NCI-H1694 treated with DMSO at 0.1 percent for 48 hours (cell line): ENCODE measurements at places on chromosomes 16 and 17.

DNA sequence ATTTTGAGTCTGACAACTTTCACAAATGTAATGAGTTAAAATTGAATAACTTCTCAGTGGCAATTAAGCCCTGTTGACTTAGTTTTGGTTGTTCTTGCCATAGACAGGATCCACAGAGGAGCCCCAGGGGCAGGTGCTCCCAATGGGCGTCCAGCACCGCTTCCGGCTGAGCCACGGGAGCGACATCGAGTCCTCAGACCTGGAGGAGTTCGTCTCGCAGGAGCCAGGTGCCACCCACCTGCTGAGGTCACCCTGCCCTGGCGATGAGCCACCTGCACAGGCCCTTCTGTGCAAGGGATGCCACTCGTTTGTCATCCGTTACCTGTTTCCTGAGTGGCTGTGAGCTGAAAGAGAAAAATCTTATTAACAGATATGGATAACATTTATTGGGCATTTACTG is 10.7 kb downstream of the CCDC40 start:
- DNase-seq = no peak

DNA sequence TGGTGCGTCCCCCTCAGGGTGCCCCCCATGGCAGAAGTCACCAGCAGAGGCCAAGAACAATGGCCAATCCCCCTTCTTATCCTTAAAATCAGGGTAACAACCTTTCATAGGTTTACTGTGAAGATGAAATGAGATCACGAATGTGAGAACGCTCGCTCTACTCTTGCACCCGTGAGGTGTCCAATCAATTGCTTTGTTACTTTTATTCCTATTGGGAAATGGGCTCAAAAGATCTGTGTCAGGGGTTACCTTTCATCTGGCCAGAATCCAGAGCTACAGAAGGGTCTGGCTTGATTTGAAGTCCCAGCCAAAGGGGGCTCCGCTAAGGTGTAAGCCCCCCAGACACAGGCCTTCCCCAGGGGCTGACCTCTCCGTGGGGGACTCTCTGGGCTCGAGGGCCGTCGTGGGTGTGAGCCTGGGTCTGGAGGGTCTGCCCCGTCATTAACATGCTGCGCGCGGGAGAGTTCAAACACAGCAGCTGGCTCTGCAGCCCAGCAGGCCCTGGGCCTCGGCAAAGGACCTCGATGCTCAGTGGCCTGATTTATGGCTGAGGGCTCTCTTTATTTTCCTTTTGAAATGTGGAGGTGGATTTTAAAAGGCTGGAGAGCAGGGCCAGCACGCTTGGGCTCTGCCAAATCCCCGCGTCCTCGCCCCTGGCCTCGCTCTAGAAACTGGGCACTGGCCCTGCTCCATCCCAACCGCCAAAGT is 10.4 kb downstream of the ABR start:
- DNase-seq = no peak

DNA sequence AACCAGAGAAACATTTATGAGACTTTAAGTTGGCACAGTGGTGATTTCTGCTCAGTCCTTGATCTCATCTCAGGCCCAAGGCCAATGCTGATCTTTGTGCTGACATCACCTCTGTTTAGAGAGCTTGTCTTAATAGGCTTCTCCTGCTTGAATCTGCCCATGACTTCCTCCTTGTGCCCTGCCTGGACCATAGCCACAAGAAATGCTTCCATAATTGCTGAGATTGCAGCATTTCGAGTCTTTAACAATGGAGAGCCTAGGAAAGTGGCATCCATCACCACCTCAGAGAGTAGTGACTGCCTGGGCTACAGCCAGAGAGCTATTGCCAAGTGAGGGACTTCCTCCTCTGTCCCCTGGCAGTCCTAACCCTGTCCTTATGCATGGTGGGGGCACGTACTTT is 25.1 kb upstream of the MMP2 start:
- DNase-seq = no peak

- no peak for DNase-seq
Measured at GRCh38 chr17:55407641-55408566, 13.7 kb downstream of the MMD start.

DNA sequence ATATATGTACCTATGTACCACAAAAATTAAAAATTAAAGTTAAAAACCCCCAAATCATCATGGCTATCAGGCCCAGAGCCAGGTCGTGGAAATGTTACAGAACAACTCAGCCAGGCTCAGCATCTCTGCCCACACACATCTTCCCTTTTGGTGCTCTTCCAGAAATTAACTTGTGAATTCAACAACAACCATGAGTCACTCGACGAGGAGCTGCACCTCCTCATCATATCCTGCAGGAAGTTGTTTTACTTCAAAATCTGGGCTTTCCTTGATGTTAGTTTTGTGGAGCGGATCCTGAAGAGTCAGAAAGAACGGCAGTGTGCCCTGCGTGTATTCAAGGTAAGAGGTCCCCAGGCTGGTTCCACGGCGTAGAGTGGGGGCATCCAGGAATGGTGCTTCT is 10.6 kb downstream of the FBXO39 start:
- no peak for DNase-seq

GRCh38 chr17:9875441-9875840 is 29.6 kb downstream of the RCVRN start:
- no peak for DNase-seq

- DNase-seq = no peak
Measured at GRCh38 chr17:82089723-82090548, 8.1 kb downstream of the FASN start.

DNA sequence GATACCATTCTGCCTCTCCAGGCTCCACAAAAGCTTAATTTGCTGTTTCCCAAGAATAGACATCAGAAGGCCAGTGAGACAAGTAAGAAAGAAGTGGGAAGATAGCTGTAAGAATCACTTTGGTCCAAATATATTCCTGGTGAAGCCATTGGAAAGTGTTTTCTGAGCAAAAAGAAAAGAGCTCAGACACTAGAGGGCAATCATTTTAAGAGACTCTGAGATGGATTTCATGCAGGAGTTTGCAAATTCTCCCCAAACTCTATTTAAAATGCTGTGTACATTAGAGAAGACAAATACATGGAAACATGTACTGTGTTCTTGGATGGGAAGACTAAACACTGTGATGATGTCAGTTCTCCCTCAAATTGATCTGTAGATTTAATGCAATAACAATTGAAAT is 8.0 kb upstream of the SLC6A2 start:
- DNase-seq = no peak

DNA sequence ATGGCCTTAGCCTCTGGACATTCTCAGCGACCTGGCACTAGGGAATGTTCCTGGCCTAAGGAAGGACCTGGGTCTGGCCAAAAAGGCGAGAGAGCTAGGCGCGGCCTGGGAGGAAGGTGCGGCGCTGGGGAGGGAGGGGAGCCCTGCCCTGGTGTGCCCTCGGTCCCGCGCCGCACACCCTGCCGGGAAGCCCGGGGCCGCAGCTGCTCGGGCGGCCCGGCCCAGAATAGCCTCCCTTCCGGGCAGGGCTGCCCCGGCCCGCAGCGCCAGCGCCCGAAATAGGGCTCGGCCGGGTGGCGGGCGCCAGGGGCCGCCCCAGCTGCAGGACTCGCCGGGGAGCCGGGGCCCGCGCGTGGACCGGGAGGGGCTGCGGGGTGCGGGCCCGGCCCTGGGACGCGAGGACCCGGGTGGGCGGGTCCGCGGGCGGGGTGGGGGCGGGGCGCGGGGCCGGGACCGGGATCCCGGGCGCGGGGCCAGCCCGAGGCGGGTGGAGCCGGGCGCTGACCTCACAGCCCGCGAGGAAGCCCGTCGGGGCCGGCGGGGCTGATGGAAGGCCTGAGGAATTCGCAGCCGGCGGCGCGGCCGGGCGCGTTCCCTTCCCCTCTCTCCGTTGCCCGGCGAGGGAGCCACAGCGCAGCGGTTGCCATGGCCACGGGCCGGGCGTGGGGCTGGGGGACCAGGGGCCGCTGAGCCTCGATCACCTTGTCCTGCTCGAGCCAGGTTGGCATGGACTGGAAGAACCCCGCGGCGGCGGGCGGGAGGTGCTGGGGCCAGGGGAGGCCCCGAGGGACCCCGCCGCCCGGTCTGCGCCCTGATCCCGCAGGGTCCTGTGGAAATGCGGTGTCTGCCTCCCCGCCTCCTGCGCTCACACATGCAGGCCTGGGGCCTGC is 18.1 kb downstream of the SOCS3 start:
- DNase-seq = no peak

DNA sequence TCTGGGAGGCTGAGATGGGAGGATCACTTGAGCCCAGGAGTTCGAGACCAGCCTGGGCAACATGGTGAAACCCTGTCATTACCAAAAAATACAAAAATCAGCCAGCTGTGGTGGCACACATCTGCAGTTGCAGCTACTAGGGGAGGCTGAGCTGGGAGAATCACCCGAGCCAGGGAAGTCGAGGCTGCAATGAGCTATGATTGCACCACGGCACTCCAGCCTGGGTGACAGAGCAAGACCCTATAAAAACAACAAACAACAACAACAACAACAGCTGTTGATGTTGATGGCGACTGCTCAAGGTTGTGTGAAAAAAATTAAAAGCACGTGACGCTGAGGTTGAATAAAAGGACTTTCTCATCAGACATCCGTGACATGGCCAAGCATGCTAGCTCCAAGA is 40.8 kb upstream of the CIBAR2 start:
- peak; percentile 35 for DNase-seq

GRCh38 chr16:47644166-47644565 is 183.0 kb downstream of the PHKB start:
- DNase-seq = no peak

DNA sequence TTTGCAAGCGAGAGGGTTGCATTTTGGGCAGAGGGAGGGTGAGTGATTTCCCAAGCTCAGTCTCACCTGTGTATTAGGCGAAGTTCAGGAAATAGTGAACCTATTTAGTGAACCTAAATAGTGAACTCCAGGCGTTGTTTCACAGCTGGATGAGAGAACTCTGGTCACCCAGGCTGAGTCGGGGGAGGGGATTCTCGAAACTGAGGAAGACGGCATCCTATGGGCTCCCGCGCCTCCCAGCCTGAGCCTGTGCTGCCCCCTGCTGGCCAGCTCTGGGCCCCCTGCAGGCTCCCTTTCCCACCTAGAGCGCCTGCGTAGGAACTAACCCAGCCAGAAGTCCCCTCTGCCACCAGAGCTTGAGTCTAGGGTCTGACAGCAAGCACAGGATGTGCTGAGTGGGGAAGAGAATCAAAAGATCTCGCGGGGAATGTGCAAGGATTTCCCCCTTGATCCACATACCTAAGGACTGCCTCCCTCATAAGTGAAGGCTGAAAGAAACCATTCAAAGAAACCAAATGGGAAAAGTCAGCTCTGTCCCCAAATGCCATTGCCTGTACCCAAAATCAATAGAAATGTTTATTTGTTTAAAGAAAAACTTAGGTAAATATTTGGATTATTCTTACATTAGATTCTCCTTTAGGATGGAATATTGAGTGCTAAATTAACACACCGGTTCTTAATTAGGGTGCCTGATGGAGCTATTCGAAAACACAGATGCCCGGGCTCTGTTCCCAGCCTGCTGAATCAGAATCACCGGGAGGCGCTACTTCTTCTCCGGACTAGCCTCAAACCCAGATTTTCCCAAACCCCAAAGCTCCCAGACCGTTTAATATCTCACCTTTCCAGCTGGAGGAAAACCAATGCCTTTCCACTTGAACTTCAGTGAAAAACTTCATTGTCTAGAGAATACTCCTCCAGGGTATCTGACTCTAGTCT is 14.8 kb upstream of the MARVELD3 start:
- DNase-seq = peak; percentile 52

DNA sequence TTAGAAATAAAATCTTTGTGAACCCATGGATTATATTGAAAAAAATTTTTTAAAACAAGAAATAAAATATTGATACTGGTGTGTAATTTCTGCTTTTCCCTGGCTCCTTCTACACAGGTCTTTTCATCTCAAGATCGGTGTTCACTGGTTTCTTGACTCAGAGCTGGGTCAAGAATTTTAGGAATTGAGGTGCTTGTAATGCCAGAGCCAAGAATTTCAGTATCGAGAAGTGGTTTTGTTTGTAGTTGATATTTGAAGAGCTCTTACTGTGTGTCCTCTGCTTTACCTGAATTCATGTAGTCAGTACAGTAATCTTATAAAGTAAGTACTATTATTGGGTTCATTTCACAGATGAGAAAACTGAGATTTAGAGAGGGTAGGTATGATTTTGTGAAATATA is 7.3 kb downstream of the WWP2 start:
- DNase-seq = no peak

DNA sequence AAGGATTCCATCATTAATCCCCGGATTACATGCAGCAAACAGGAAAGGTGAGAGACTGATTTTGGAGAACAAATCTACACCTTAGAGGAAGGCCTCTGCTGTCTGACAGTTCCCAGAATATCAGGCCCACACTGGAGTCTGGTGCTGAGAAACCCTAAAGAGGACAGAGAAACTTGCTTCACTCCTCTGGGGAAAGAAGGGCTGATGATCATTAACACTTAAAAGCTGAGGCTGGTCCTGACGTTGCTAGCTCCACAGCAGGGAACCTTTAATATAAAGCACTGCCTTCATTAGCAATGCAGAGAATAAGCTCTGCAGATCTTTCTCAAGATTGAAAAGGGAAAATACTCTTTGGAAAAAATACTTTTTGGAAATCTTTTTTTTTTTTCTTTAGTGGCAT is 1472.4 kb upstream of the GOT2 start:
- no peak for DNase-seq

DNA sequence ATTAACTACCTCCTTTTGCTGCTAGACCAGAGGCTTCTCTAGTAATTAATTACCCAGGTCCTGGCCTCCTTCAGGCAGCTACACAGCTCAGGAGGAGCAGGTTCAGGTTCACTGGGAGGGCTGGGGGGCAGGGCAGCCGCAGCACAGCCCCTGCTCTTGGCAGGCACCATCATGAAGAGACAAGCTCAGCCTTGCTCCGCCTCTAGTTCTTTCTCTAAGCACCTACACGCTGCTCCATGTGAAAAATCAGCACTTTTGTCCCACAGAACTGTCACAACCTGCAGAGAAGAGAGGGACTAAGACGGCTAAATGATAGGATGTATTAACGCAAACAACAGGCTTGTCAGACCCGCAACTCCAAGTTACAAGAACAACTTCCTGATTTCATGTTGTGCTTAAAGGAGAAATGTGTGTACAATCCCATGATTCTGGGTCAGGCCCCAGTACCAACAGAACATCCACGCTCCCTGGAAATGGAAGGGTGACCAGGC is 53.4 kb downstream of the GRB2 start:
- no peak for DNase-seq

DNA sequence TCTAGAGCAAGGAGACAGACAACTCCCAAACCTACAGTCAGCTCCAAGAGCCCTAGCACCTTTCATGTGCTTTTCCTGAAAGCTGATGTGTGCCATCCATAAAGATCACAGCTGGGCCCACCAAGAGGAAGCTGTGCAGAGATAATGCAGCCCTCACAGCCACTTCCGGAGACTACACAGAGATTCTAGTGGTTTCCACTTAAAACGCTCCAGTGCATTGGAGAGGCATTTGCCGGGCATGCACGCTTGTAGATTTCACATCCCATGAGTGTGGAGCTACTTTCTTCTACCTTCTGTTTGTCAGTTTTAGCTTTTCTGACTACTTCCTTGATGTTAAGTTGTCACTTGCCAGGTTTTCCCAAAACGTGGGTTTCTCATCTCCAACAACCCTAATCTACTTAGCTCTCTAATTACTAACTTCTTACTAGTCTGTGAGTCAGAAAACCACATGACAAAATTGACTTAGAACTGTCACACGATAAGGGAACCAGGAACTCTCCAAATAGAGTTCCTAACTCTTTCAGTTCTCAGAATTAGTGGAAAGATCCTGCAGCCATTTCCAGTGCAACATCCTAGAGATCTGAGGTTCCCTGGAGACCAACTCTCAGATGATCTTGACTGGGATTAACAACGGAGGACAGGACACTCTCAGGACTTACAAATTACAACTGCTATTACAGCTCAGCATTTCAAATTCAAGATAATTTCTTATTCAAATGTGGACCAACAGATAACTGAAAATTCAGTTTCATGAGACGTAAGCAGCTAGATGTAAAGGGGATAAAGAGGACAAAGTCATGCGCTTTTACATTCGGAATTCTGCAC is 28.6 kb downstream of the PMP22 start:
- no peak for DNase-seq

- DNase-seq = no peak
Measured at GRCh38 chr16:21262779-21263639, 15.1 kb downstream of the CRYM start.
